Esophagus squamous epithelium (tissue), 5 donors: ENCODE measurements at places on chromosomes 7 and 10.

GRCh38 chr10:80964955-80965614 is 427.4 kb downstream of the SH2D4B start:
- H3K36me3 ChIP-seq: no peaks in the 10 kb centered on the region
- H3K27ac ChIP-seq: no peak overlapping the region
- no peak overlapping the region for H3K4me3 ChIP-seq
- H3K27me3 ChIP-seq: no peaks in the 10 kb centered on the region

GRCh38 chr10:58367069-58367468 is 18.1 kb upstream of the TFAM start:
- no peaks in the 10 kb centered on the region for H3K4me1 ChIP-seq
- H3K36me3 ChIP-seq: no peaks in the 10 kb centered on the region
- no peak for DNase-seq
- no peak overlapping the region for H3K27ac ChIP-seq
- no peak overlapping the region for H3K4me3 ChIP-seq

GRCh38 chr10:86071758-86072157 is 294.8 kb downstream of the GRID1 start:
- H3K4me1 ChIP-seq: no peaks in the 10 kb centered on the region
- no peaks in the 10 kb centered on the region for H3K27me3 ChIP-seq
- H3K36me3 ChIP-seq: no peaks in the 10 kb centered on the region
- no peak for DNase-seq
- no peak overlapping the region for H3K27ac ChIP-seq

DNA sequence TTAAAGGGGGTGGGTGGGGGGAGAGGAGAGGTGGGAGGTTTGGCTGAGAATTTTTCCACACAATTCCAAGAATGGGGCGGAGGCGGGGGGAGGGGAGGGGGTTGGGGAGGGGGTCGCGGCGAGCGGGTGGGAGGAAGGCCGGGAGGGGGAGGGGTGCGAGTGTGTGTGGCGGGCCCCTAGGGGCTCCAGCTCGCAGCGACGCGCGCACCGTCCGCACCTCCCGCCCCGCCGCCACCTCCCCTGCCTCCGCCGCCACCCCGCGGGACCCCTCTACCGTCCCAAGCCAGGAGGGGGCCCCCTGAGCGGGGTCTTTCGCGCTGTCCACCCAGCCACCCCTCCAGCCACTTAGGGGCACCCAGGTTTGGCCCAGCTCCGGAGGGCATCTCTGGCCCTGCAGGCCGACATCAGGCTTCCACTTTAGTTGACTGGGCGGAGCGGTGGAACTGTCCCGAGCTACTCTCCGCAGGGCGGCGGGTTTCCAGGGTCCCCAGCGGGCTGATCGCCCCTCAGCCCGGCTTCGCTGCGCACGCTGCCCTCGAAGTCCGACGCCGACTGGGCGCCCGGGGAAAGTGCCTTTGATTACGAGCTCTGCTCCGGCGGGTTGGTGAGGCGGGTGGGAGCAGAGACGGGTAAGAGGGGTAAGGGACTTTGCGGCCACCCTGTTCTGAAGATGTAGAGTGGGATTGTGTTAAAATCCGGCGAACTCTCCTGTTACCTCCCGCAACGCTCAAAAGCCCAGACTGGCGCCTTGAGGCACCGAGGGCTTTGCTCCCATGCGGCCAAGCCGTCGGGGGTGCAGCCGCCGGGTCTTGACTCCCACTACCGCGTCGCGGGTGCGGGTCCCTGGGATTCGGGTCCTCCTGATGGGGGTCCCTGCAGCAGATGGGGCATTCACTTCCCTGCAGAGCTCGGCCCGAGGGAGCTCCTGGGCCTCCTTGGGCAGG is 1.8 kb upstream of the VAX1 start:
- no peak overlapping the region for H3K4me3 ChIP-seq
- no peaks in the 10 kb centered on the region for H3K36me3 ChIP-seq
- H3K27ac ChIP-seq: no peak overlapping the region
- peaks cover 45% of the 10 kb centered on the region for H3K27me3 ChIP-seq

- H3K4me1 ChIP-seq: no peaks in the 10 kb centered on the region
Observed at GRCh38 chr7:51062222-51062987, 254.2 kb downstream of the COBL start.
